ENCODE measurements at places on chromosomes 11 and 22.

GRCh38 chr11:110308071-110308470 lies 11.7 kb upstream of the RDX start:
- DNase-seq: no peak

DNA sequence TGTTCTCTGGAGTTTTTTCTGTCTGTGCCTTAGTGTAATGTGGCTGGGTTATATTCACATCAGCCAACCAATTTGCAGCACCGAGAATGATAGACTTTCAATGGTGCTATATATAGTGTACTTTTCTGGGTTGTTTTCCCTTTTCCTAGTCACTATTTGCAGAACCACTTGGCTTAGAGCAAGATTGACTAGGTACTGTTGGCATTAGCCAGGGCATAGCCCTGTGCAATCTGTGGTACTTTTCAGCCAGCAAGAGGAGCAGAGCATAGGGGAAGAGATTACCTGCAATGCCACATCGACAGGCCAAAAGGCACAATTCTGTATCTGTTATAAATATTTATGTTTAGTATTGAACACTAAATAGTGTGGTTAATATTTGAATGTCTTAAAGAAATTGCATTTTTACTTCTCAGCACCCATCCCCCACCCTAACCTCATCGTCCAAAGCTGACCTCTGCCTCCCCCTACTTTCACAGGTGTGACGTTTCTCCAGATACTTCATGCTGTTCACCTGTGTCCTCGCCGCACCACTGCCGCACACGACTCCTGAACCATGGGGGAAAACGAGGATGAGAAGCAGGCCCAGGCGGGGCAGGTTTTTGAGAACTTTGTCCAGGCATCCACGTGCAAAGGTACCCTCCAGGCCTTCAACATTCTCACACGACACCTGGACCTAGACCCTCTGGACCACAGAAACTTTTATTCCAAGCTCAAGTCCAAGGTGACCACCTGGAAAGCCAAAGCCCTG lies 51.4 kb downstream of the MICAL2 start:
- DNase-seq: no peak

DNA sequence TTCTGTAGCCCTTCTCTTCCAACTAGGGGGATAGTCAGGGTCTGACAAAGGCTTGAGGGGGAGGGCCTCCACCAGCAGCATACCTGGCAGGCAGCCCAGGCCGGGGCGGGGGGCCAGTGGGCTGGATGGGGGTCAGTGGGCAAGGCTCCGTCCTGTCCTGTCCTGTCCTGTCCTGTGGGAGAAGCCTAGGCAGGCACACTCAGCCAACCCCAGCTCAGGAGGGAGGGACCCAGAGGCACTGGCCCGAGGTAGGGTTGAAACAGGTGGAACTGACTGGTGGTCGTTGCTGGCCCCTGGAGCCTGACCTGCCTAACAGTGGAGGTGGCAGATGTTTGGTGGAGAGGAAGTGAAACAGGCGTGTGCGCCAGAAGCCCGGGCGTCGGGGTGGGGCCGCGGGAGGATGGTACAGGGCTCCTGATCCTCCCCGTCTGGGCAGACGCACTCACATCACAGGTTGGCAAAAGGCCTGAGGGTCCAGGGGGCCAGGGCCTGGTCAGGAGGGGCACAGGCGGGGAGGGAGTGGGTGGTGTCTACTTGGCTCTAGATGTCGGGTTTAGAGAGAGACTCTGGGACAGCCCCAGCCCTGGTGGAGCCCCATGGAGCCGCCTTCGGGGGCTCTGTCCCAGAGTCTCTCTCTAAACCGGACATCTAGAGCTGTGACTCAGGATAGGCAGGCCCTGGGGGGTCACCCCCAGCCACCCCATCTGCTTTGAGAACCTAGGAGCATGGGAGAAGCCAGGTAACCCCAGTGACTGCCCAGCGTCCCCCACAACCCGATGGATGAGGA lies 32.5 kb upstream of the GRAMD4 start:
- DNase-seq: no peak

DNA sequence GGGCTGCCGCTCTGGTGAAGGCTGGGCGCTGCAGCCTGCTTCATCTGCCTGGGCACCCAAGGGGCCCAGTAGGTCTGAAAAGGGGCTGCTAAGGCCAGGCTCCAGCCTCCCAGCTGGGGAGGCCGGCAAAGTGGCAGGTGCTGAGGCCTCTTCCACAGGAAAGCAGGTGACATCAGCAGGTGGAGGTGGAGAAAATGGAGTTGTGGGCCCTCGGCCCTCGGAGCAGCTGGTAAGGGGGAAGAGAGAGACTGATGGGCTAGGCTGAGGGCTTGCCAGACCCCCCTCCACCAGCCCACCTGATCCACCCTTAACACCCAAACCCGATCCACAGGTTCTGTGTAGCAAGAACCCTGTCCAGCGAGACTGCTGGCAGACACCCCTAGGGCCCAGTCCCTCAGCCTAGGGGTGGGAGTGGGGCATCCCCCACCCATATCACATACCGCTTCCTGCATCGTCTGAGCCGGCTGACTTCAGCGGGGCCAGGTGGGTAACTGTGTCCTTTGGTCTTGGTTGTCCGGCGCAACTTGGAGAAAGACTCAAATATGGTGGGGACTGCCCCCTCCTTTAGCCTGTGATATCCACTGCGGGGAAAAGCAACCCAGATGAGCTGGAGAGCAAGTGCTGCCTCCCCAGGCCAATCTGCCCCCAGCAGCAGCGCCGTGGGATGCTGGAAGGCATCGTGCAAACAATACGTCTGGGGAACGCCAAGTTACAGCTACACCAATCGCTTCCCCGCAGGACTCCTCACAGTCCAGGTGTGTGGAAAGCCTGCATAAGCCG lies 1.5 kb downstream of the THAP7 start:
- DNase-seq: no peak

DNA sequence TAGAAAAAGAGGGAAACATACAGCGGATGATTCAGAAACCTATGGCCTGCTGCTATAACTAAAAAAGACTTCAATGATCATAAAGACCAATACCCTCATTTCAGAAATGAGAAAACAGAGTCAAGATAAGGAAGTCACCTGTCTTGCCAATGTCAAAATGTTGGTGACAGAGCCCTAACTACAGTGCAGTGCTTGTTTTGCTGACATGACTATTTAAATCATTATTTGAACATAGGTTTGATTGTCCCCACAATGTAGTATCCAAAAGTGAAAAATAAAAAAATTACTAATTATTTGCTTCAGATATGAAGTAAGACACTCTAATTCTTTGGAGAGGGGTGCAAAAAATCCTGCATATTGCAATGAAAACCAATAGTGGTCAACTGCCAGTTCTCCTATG lies 115.7 kb downstream of the SOX6 start:
- DNase-seq: no peak

GRCh38 chr22:49887064-49887451 lies 31.2 kb downstream of the ALG12 start:
- no peak for DNase-seq

- no peak for DNase-seq
Observed at GRCh38 chr11:1843796-1844195, 5.0 kb downstream of the TNNI2 start.

DNA sequence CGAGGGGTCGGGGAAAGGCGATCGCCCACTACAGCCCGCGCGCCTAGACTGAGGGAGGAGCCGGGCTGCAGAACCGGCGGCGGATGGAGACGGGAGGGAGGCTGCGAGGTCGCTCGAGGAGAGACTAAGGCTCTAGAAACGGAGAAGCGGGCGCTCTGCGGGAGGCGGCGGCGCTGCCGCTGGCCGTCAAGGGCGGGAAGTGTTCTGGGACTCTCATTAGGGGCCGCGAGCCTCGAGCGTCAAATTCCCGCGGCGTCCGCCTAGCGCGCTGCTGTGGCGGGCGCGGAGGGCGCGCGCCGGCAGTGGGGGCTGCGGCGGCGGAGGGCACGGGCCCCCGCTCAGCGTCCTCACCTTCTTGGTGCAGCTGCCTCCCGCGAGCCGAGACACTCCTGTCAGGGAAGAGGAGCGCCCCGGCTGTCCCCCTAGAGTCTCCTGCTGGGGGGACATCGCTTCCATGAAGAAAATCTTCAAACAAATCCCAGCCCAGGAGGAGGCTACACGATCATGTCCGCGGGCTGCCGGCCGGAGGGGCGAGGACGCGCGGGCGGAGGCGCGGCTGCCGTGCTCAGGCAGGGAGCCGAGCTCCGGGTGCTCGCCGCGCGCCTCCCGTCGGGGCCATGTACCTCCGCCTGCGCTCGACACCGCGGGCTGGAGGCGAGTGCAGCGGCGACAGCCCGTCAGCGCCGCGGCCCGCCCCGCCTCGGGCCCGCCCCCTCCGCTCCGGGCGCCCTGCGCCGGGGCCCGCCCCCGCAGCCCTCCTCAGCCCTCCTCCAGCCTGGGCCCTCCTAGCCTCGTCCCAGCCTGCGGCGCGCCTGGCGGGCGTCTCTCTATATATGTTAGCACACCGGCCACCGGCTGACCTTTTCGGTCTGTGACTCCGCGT lies at the start of gene ARHGAP20:
ARHGAP20 (minus strand) TSS at position 662 of the 883 bp plus-strand sequence; CDS start at position 456, 206 bp downstream.
- peak; percentile 67 for DNase-seq

- DNase-seq: no peak
Observed at GRCh38 chr11:126405374-126405773, 49.9 kb downstream of the ST3GAL4 start.

GRCh38 chr11:86620891-86621521 lies 51.4 kb downstream of the ME3 start:
- peak; percentile 64 for DNase-seq

GRCh38 chr22:50548040-50548920 lies 2.6 kb downstream of the KLHDC7B start:
- DNase-seq: no peak

GRCh38 chr11:76424379-76424778 lies 20.4 kb upstream of the EMSY start:
- no peak for DNase-seq

- DNase-seq: peak; percentile 97
Observed at GRCh38 chr11:122215244-122215992, 99.4 kb upstream of the BLID start.

DNA sequence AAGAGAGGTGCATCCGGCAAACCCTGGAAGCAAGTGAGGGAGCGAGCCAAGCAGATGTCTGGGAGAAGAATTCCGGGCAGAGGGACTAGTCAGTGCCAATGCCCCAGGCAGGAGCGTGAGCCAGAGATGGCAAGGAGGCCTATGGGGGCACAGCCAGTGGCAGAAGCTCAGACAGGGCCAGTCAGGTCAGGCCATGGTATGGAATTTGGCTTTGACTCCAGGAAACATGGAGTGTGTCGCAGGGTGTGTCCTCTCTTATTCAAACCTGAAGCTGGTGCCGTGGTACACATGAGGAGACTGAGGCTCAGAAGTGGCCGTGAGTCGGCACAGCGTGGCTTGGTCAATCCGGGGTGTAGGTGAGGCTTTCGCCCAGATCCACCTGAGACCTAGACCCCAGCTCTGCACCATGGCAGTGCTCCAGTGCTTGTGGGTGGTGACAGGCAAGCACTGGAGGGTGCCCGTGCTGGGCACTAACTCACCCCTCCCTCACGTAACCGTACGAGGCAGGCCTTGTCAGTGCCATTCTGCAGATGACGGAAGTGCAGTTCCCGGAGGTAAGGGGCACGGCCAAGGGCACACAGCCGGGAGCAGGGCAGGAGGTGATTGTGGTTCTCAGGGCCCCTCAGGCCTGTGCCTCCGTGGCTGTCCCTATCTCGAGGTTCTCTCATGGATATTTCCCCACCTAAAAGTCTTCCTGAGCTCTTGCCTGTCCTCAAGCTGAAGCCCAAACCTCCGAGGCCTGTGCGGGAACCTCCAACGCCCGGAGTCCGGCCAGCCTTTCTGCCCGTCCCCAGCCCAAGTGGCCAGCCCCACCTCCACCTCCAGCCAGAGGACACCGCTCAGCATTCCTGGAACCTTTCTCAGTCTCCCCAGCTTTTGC lies 10.6 kb upstream of the SPI1 start:
- no peak for DNase-seq

- DNase-seq: no peak
Observed at GRCh38 chr11:65303555-65303954, 11.1 kb upstream of the CDC42EP2 start.

GRCh38 chr22:43957871-43958270 lies 2.6 kb downstream of the SAMM50 start:
- DNase-seq: peak; percentile 26

DNA sequence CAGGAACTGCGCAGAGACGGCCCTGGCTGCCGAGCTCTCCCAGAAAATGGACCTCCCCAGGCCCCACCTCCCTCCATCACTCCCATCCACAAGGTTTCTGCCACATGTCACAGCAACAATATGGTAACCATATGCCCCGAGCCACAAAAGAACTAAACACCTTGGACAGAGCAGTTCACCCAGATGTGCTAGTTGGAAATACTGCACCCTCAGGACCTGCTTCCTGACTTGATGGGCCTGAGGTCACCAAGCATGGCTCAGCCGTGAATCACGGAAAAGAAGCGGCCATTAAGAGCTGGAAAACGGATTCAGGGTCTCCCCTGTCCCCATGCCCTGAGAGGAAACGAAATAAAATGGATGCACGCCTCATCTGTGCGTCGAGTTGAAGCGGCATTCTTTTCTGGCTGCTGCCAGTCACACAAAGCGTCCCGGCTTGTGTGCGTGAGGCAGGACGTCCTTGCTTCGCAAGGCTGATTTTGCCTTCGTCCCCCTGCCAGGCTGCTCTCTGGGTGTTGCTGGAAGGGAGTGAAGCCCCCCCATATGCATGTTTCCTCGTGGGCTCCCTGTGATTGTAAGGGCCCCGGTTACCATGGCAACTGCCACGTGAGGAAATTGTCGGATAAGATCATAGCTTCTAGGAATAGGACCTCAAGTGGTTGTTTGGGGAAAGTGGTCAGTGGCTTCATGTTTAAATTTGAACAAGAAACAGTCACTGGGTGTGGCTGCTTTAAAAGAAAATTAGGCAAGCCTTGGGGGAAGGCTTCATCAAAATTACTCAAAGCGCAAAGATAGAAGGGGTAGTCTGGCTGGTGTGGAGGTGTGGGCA lies 51.7 kb downstream of the FLI1 start:
- no peak for DNase-seq

DNA sequence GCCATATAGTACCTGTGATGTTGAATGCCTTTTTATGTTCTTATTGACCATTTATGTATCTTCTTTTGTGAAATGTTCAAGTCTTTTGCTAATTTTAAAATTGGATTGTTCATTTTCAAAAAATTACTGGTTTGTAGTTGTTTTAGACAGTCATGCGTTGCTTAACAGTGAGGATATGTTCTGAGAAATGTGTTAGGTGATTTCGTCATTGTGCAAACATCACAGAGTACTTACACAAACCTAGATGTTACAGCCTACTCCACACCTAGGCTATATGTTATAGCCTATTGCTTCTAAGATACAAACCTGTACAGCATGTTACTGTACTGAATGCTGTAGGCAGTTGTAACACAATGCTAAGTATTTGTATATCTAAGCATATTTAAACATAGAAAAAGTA lies 32.5 kb downstream of the PDE3B start:
- no peak for DNase-seq

- no peak for DNase-seq
Observed at GRCh38 chr11:121393855-121394254, 58.3 kb upstream of the SORL1 start.
